ENCODE measurements at places on chromosomes 13 and 19. TPM values are rescaled to one million over a fixed set of nuclear protein-coding genes. Genes with fewer than 3 reads are reported as not detected.

CALR3 gene
- polyA plus RNA-seq, result not detected

FARSA gene
- polyA plus RNA-seq, result 58.2 TPM

KLK7 gene
- 22.5 TPM for polyA plus RNA-seq

B3GNT3 gene
- polyA plus RNA-seq, result 2.0 TPM

PSG11 gene
- not detected for polyA plus RNA-seq

EMC10 gene
- polyA plus RNA-seq, result 199 TPM

C19orf67 gene
- not detected for polyA plus RNA-seq

APC2 gene
- not detected for polyA plus RNA-seq

ZGLP1 gene
- 5.5 TPM for polyA plus RNA-seq

DMKN gene
- 137 TPM for polyA plus RNA-seq

INSR gene
- polyA plus RNA-seq, result 15.5 TPM

SPACA7 gene
- not detected for polyA plus RNA-seq

TUBB4A gene
- 11.3 TPM for polyA plus RNA-seq

Measured in kidney (tissue), 22 donors.